ENCODE measurements at places on chromosomes 13 and 19.

DNA sequence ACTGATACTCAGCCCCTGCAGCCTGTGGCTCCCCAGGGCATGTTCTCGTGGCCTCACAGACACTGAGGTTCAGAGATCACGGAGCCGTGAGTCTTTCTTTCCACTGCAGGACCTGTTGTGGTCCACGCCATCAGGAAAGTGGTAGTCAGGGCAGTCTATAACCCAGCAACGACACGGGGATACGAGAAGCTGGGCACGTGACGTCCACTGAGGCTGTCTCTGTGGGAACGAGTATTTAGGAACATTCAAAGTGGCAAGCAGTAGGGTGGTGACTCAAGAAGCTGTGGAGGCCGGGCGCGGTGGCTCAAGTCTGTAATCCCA, 29.6 kb upstream of the CCNE1 start:
- DNase-seq: no peak

GRCh38 chr13:110957181-110957884, 42.5 kb upstream of the ANKRD10 start:
- DNase-seq: no peak

DNA sequence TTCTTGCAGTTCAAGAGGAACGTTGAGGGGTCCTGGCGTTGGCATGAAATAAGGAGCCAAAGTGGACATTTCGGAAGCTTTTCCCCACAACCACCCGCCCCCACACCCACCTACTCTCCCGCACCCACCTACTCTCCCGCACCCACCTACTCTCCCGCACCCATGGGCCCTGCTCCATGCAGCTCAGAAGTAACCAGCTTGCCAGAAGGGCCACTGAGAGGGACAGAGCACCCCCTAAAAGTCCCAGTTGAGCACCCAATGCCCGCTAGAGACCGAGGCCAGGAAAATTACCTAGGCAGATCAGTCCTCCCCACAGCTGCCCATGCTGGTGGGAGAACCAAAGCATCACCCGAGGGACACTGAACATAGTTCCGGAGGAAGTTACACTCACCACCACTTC, 11.8 kb downstream of the VSTM2B start:
- DNase-seq: no peak

DNA sequence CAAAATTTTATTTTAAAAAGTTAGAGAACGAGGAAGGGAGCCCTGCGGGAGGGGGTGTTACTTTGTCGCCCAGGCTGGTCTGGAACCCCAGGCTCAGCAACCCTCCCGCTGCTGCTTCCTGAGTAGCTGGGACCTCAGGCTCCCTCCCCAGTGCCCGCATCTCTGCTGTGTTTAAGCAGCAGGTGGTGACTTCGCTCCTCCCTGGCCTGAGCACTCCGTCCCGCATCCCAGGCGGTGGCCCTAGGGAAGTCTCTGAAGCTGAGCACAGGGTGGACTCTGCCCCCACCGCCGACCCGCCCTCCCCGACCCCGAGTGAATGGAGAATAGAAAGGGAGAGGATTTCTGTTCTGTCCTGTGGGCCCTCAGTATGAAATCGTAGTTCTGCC, 30.5 kb downstream of the ZNF701 start:
- DNase-seq: no peak

GRCh38 chr13:33956346-33956745, 138.4 kb downstream of the RFC3 start:
- no peak for DNase-seq

All from CD4-positive, alpha-beta T cell treated with Interleukin-4 for 1 hour (primary cell).